Cerebellar nuclear complex (tissue), 1 donor: ENCODE measurements at places on chromosomes 2 and 18.

DNA sequence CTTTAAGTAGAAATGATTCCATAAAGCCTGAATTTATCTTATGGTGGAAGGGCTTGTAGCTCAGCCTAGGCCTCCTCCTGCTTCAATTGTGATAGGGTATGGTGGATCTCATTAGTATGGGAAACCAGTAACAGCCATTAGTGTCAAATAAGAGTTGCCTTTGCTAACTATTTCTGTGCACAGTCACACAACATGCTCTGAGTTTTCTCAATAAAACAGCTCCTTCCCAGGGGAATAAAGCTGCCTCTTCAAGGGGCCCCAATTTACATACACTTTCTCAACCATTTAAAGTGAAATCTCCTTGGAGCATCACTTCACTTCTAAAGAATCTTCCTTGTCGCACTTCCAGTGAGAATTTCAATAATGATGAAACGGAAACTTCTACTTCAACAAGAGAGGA lies 53.4 kb downstream of the KLF7 start:
- no peak for DNase-seq

DNA sequence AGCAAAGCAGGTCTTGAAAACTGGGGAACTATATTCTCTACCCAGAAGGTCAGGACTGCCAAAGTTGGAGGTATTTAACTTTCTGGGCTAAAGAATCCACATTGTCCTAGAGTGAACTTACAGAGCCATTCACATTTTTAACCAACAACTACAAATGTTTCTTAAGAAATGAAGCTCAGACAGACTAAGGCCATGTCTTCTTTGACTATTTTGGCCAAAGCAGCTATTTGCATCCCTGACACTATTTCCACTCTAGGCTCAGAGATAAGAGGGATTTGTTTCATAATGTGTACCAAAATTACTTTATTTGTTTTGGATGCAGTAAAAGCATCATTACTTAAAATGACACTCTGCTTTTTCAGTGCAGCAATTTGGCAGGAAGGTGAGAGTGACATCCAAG lies 18.1 kb downstream of the PID1 start:
- no peak for DNase-seq

DNA sequence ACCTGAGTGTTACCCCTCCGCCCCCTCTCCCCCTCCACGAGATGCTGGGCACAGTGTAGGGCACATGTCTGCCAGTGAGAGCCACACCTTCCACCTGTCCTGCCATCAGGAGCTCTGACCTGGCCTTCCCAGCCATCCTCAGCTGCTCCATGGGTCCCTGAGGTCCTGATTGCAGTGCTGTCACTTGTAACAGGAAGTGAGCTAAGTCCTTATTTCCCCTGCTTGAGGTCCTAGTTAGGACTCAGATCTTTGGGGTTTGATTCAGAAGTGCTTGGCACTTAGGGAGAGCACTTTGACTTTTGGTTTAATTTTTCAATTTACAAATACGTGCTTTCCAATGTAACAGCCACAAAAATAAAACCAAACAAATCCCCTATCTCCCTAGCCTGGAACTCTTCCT lies 125.5 kb downstream of the WDSUB1 start:
- DNase-seq = no peak

GRCh38 chr18:23068011-23068410 lies 67.3 kb upstream of the CABLES1 start:
- DNase-seq = no peak

- DNase-seq = no peak
Measured at GRCh38 chr2:229713371-229714079, 830 bp downstream of the DNER start.

GRCh38 chr18:74996055-74996454 lies 212.9 kb downstream of the PTGR3 start:
- no peak for DNase-seq
